ENCODE measurements at places on chromosomes 16 and 17. TPM values are rescaled to one million over a fixed set of nuclear protein-coding genes. Genes with fewer than 3 reads are reported as not detected.

DNA sequence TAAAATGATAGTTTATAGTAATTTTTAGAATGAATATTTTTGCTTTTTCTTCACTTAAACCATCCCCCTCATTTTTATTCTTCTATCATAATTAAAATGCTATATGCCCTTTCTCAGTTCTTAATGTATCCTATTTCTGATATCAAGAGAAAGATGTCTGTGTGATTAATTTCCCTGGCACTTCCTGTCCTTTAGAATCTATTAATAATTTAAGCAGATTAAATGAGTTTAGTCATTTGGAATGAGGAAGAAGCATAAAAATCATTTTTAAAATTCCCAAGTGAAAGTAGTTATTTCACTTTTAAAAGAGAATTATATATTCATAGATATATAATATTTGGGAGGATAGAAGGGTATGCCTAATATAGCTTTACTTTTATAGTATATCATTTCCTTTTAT is 27.8 kb upstream of the CDR2 start:
- no peak for DNase-seq

DNA sequence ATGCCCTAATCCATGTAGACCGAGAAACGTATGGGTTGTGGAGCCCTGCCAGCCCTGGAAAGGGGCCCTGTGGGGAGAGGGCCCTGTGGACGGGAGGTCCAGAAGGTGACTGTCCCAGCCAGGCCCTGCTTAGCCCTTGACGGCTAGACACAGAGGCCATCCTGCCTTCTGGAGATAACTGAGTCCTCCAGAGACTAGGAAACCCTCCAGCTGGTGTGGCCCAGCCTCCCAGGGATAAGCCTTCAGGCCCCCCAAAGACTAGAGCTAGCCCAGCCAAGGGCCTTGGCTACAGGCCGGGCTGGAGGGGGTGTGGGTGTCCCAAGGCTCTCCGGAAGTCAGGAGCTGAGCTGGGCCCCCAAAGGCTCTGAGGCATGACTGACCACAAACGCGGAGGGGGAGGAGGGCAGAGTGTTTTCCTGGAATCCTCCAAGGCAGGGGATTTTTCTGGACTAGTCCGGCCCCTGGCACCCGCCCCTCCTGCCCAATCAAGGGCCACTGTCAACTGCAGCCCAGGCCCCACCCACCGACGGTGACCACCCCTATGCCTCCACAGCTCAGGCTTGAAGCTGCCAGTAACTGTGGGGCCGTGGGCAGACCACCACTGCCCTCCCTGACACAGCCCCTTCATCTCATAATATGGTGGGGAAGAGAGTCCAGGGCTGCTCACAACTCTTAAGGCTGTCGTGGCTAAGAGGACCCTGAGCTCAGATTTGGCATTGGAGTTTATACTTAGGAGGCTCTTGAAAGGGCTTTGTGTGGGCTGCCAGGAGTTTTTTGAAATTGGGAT is 885 bp upstream of the VASN start:
- DNase-seq, result no peak

HOXB7 gene
- 1.7 TPM for total RNA-seq

DNA sequence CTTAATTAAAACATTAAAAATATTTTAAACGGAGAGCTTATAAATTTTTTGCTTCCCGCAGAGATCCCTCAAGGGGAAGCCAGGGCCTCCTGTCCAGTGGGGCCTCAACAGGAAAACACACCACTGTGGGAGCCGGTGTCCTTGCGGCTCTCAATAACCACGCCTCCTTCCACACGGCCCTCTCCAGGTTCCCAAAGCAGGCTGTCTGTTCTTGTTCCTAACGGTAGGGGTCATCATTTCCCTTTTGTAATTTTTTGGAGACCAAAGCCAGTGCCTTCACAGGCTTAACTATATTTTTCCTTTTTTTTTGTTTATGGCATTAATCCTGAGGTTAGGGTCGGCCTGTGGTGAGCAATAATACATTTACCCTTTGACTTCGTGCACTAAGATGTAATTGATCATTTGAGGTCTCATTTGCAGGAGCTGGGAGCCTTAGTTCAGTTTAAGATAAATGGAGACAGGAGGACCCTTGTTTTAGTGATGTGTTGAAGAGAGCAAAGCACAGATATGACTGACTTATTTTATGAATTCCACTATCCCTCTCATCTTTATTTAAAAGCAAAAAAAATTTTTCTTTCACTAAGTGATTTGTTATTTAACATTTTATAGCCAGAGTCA is 77.5 kb upstream of the N4BP1 start:
- DNase-seq, result peak; percentile 57

GRCh38 chr17:72046178-72046577 is 74.6 kb upstream of the SOX9 start:
- no peak for DNase-seq

DNA sequence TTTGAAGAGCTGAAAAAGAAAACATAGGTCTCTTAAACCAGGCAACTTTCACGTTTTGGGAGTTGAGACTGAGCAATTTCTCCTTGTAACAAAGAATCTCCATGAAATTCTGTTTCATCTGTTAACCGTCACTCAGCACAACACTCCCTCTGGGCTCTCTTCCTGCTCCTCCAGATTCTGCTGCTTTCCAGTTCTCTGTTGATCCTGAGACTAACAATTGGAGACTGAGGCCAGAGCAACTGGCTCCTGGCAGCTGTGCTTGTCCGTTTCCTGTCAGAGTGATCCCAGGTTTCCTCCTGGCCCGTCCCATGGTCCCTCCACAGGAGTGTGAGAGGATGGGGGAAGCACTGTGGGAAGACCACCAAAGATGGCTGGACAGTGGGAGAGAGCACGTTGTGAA is 32.5 kb downstream of the IST1 start:
- DNase-seq, result no peak

C16orf87 gene
- total RNA-seq, result 19.1 TPM

Data from activated CD8-positive, alpha-beta memory T cell treated with anti-CD3 and anti-CD28 coated beads, Interleukin-2, amount 10 ng/mL, durations not matched to agents 7 days and 5 days (primary cell).